ENCODE measurements at places on chromosomes 6 and 20.

DNA sequence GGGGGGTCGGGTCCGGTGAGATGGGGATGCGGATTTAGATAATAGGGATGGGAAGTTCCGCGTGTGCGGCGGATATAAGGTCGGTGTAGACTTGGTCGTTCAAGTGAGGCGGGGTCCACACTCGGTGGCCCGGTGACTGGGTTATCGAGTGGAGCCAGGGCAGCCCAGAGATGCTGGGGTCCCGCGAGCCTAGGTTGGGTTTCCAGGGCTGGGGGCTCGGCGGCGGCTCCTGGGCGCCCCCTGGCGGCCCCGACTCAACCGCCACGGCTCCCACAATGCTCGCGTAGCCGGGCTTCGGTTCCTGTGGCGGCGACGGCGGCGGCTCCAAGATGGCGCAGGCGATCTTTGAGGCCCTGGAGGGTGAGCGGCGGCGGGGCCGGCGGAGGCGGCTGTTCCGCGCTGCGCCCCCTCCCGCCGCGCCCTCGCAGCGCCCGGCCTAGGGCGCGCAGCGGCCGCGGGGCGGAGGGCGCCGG is at the start of gene ZNF341:
Gene ZNF341 (plus strand): TSS at position 304 of the 473 bp plus-strand sequence. CDS start 26 bp downstream, at position 330.
- H3K27ac ChIP-seq, result peak within 1 kb of the TSS; percentile 94
- DNase-seq, result peak; percentile 93
- peaks cover 7% of the 10 kb centered on the region for H3K27me3 ChIP-seq
- H3K4me3 ChIP-seq, result peak within 1 kb of the TSS; percentile 88
- peaks cover 17% of the 10 kb centered on the region for H3K36me3 ChIP-seq

- no peaks in the 10 kb centered on the region for H3K4me1 ChIP-seq
- no peak for DNase-seq
- H3K4me3 ChIP-seq, result no peak overlapping the region
- H3K36me3 ChIP-seq, result no peaks in the 10 kb centered on the region
- H3K27me3 ChIP-seq, result no peaks in the 10 kb centered on the region
Observed at GRCh38 chr6:125231574-125232343, 70.0 kb downstream of the HDDC2 start.

- no peaks in the 10 kb centered on the region for H3K36me3 ChIP-seq
- no peaks in the 10 kb centered on the region for H3K27me3 ChIP-seq
- DNase-seq, result no peak
Observed at GRCh38 chr6:68990317-68990716, 355.2 kb downstream of the ADGRB3 start.

- no peaks in the 10 kb centered on the region for H3K27me3 ChIP-seq
- peak overlapping the region; percentile 31 for H3K4me3 ChIP-seq
- H3K4me1 ChIP-seq, result peaks cover 71% of the 10 kb centered on the region
- H3K27ac ChIP-seq, result peak overlapping the region; percentile 94
Observed at GRCh38 chr20:47487175-47487917, 14.3 kb upstream of the NCOA3 start.

DNA sequence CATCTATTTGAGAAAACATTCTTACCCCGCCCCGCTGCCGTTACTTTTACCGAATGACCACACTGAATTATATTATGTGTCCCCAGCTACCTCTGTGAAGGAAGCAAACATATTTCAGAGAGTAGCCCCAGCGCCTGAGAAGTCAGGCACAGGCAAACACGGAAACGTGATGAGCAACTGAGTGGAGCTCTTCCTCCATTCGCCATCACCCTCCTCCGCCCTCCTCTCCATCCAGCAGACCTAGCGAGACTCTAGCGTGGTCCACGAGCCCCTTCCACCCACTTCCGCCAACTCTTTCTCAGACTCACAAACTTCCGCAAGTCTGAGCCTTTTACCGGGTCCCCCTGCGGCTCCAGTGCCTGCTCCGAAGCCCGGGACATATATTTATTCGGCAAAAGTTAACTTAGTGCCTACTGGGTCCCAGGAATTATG is 582 bp downstream of the SNRPB start:
- peak overlapping the region; percentile 97 for H3K27ac ChIP-seq
- H3K36me3 ChIP-seq, result peaks cover 46% of the 10 kb centered on the region
- H3K4me3 ChIP-seq, result peak overlapping the region; percentile 93
- H3K27me3 ChIP-seq, result no peaks in the 10 kb centered on the region
- peaks cover 47% of the 10 kb centered on the region for H3K4me1 ChIP-seq
- DNase-seq, result peak; percentile 76

DNA sequence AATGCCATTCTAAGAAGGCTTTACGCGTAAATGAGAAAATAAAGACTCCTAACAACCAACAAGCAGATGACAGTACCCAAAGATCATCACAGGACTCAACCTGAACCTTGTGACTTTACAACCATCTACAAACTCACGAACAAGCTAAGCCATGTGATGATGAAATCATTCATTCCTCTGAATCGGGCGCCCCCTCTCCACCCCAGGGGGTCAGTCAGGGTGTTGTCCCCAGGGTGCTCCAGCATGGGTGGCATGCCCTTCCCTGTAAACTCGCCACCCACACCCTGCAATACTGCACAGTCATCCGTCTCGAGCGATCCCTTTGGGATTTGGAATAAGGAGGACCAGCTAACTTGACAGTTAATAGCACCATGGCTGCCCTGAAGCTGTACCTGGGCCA is 12.6 kb downstream of the SERPINB6 start:
- no peaks in the 10 kb centered on the region for H3K36me3 ChIP-seq
- H3K4me3 ChIP-seq, result no peak overlapping the region
- H3K4me1 ChIP-seq, result peaks cover 13% of the 10 kb centered on the region
- peaks cover 28% of the 10 kb centered on the region for H3K27me3 ChIP-seq

DNA sequence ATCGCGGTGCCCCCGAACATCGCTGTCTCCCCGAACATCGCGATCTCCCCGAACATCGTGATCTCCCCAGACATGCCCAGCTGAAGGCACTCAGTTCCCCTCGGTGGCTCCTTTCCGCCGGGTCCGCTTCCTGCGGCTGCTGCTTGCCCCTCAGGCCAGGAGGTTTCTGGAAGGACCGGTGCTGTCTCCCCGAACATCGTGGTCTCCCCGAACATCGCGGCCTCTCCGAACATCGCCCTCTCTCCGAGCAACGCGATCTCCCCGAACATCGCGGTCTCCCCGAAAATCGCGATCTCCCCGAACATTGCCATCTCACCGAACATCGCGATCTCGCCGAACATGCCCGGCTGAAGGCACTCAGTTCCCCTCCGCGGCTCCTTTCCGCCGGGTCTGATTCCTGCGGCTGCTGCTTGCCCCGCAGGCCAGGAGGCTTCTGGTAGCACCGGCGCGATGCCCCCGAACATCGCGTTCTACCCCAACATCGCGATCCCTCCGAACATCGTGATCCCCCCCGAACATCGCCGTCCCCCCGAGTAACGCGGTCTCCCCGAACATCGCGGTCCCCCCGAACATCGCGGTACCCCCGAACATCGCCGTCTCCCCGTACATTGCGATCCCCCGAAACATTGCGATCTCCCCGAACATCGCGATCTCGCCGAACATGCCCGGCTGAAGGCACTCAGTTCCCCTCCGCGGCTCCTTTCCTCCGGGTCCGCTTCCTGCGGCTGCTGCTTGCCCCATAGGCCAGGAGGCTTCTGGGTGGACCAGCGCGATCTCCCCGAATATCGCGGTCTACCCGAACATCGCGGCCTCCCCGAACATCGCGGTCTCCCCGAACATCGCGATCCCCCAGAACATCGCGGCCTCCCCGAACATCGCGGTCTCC is 808 bp downstream of the ULBP1 start:
- peaks cover 30% of the 10 kb centered on the region for H3K4me1 ChIP-seq
- peaks cover 99% of the 10 kb centered on the region for H3K27me3 ChIP-seq
- H3K4me3 ChIP-seq, result peak overlapping the region; percentile 72

DNA sequence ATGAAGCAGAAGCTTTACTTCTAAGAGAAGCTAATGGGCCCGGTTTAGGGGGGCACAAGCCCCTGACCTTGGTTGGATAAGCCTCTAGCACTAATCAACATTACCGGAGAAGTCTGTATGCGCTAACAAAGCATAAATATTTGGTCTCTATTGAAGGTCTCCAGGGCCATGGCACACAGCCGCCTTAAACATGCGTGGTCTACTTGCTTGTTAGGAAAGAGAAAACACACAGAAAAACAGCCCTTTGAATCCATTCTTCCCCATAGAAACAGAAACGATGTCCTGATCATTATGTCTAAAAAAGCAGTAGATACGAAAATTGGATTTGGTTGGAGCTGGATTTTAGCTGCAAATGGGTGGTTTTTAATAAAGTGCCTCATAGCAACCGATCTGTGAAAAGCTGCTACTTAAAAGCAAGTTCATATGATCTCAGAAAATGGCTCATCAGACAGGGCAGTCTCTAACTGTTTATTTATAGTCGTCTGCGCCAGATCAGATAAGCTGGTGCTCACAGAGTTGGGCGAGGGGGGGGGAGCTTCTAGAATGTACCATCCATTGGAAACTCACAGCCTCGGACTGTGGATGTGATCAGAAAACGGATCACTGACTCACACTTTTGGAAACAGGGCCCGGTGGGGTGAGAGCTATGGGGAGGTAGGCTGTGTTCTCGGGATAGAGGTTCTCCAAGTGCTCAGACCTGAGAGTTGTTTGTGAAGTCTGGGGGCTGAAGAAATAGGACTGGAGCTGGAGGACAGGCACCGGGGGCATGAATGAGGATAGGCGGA is 35.3 kb upstream of the APCDD1L start:
- H3K36me3 ChIP-seq, result no peaks in the 10 kb centered on the region
- DNase-seq, result no peak
- H3K27me3 ChIP-seq, result peaks cover 37% of the 10 kb centered on the region
- no peak overlapping the region for H3K4me3 ChIP-seq

GRCh38 chr6:3455147-3455568 is 1.7 kb downstream of the SLC22A23 start:
- no peaks in the 10 kb centered on the region for H3K36me3 ChIP-seq
- peaks cover 21% of the 10 kb centered on the region for H3K27me3 ChIP-seq
- peak; percentile 65 for DNase-seq
- no peak overlapping the region for H3K4me3 ChIP-seq
- peaks cover 15% of the 10 kb centered on the region for H3K4me1 ChIP-seq
- H3K27ac ChIP-seq, result no peak overlapping the region

GRCh38 chr6:140203661-140204147 is 829.3 kb upstream of the CITED2 start:
- H3K36me3 ChIP-seq, result no peaks in the 10 kb centered on the region
- no peak overlapping the region for H3K4me3 ChIP-seq
- H3K27ac ChIP-seq, result no peak overlapping the region

DNA sequence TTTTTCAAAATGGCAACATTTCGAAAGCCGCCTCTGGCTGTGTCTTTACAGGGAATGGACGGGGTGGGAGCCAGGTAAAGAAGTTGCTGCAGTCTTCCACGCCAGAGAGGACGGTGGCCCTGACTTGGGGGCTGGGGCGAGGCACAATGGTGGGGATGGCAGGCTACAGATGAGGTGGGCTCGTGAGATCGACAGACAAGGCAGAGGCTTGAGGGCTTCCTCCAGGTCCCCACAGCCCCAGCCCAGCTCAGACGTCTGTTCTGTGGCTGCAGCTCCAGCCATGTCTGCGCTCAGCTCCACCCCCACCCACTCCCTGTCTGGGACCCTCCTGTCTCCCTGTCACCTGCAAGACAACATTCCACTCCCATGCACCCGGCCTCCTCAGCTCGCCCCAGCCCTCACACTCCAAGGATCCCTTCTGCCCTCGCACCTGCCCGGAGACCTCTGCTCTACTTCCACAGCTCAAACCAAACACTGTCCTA is 7.4 kb upstream of the C20orf144 start:
- H3K4me3 ChIP-seq, result no peak overlapping the region
- H3K36me3 ChIP-seq, result peaks cover 4% of the 10 kb centered on the region
- H3K4me1 ChIP-seq, result peaks cover 7% of the 10 kb centered on the region
- H3K27me3 ChIP-seq, result peaks cover 5% of the 10 kb centered on the region
- no peak overlapping the region for H3K27ac ChIP-seq
- no peak for DNase-seq

DNA sequence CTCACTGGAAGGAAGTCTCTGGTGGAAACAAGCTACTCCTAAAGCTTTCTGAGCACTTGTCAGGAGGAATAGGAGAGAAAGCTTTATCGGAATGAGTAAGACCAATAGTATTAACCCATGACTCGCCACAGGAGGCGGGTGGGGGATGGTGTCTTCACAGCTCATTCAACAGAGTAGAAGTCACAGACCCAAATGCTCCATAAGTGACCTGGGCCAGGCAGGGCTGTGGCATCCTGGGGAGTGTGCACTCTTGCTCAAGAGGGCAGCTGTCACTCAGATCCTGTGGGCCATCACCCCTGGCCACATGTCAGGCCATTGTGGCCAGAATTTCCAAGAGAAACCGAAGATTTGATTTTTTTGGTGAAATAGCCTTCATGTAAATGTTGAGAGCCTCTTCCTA is 116.0 kb downstream of the SYCP2 start:
- H3K4me1 ChIP-seq, result no peaks in the 10 kb centered on the region
- H3K27ac ChIP-seq, result no peak overlapping the region
- H3K36me3 ChIP-seq, result no peaks in the 10 kb centered on the region
- no peak for DNase-seq
- H3K4me3 ChIP-seq, result no peak overlapping the region

DNA sequence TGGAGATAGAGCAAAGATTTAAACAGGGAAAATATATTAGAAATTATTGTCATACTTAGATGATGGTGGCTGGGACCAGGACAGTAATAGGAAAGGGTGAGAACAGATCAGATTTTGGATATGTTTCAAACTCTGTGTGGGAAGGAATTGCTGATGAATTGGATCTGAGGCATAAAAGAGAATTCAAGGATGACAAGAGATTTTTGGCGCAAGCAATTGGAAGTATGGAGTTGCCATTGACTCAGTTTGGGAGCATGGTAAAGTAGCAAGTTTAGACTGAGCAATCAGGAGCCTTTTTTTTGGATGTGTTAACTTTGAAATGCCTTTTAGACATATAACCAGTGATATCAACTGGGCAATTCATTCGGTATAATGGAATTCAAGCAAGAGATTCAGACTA is 14.4 kb downstream of the TAB2 start:
- peak overlapping the region; percentile 56 for H3K27ac ChIP-seq
- peaks cover 42% of the 10 kb centered on the region for H3K36me3 ChIP-seq
- H3K27me3 ChIP-seq, result no peaks in the 10 kb centered on the region
- DNase-seq, result no peak

GRCh38 chr6:105628156-105628860 is 225.4 kb upstream of the PREP start:
- peaks cover 13% of the 10 kb centered on the region for H3K27me3 ChIP-seq
- H3K4me1 ChIP-seq, result peaks cover 17% of the 10 kb centered on the region
- no peak overlapping the region for H3K27ac ChIP-seq
- DNase-seq, result no peak

DNA sequence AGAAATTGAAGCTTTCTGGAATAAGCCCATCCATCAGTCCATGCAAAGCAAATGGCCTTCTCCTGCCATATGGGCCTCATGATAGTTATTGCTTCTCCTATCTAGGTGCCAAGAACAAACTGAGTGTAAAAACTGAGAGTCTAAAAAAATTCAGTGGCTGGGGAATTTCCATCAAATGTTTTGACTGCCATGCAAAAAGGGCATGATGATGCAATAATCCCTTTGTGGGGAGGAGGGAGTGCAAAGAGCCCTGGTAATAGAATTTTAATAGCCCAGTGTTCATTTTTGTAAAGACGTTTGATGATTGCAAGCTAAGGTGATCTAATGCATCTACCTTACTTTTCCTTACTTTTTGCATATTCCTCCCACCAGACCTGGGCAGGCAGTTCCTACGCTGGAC is 683.7 kb downstream of the EPM2A start:
- no peaks in the 10 kb centered on the region for H3K27me3 ChIP-seq
- H3K27ac ChIP-seq, result no peak overlapping the region
- no peak for DNase-seq
- H3K36me3 ChIP-seq, result no peaks in the 10 kb centered on the region
- H3K4me1 ChIP-seq, result no peaks in the 10 kb centered on the region
